ENCODE measurements at places on chromosomes 1 and 21.

DNA sequence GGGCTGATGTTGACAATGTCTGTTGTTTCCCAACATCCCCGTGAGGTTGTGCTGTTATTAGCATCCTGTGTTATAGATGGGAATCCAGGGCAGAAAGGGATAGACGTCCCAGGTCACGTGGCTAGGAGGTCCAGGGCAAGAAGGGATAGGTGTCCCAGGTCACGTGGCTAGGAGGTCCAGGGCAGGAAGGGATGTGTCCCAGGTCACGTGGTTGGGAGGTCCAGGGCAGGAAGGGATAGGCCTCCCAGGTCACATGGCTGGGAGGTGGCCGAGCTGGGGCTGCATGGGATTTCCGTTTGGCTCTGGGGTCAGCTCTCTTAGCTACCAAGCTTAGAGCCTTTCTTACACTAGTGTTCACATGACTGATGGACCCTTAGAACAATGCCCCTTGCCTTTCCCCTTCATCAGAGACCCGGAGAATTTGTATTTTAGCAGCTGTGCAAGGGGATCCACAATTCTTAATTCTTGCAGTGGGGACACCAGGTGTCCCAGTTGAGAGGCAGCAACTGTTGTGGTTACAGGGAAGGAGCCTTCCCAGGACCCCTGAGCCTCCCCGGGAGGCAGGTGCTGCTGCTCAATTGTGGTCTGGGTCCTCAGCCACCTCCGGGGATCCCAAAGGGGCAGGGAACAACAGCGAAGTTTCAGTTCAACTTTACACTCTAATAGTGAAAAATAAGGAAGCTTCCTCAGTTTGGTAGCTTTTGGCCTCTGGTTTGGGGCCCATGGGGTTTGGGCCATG lies 69.2 kb downstream of the UMODL1 start:
- no peak for DNase-seq

DNA sequence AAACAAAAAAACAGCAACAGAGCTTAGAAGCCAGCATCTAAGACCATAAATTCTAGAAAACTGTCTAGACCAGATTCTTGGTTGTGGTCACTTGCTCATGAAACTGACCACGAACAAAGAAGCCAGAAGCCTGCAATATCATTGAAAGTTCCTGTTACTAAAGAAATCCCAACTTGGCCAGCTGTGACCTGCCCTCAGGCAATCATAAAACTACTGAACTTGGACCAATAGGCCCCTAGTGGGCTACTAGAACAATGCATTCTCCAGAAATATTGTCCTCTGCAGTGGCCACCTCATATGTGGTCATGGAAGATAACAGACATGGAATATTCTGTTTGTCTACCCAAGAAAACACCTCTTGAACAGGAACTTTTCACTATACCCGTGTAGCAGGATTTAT lies 87.7 kb downstream of the SPATA17 start:
- no peak for DNase-seq

GRCh38 chr21:32545948-32546441 lies 39.3 kb downstream of the TCP10L start:
- DNase-seq, result no peak

DNA sequence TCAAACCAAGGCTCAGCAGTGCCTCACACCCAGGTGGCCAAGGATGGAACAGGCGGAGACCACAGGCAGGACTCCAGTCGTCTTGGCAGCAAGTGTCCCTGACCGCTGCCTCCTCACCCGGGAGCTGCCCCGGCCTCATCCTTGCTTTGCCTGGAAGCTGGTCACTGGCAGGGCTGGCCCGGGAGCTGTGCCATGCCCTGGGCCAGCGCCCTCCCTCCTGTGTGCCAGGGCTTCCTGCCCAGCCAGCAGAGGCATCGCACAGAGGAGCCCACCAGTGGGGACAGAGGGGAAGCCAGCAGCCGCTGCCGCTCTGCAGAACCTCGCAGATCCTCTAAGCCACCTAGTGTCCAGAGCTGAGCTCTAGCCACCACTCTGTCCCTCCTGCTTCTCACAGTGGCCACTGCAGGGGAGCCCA lies 7.8 kb downstream of the CASZ1 start:
- DNase-seq, result no peak

- no peak for DNase-seq
Observed at GRCh38 chr1:217889401-217889800, 258.3 kb downstream of the SPATA17 start.

GRCh38 chr1:7009741-7010525 lies 224.7 kb downstream of the CAMTA1 start:
- no peak for DNase-seq

- peak; percentile 77 for DNase-seq
Observed at GRCh38 chr1:150259758-150260669, 2.4 kb downstream of the CA14 start.

DNA sequence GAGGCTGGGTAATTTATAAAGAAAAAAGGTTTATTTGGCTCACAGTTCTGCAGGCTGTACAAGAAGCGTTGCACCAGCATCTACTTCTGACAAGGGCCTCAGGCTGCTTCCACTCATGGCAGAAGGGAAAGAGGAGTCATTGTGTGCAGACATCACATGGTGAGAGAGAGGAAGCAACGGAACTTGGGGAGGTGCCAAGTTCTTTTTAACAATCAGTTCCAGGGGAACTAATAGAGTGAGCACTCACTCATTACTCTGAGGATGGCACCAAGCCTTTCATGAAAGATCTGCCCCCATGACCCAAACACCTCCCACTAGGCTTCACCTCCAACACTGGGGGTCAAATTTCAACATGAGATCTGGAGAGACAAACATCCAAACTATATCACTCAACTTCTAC lies 77.2 kb downstream of the DDAH1 start:
- DNase-seq, result no peak

DNA sequence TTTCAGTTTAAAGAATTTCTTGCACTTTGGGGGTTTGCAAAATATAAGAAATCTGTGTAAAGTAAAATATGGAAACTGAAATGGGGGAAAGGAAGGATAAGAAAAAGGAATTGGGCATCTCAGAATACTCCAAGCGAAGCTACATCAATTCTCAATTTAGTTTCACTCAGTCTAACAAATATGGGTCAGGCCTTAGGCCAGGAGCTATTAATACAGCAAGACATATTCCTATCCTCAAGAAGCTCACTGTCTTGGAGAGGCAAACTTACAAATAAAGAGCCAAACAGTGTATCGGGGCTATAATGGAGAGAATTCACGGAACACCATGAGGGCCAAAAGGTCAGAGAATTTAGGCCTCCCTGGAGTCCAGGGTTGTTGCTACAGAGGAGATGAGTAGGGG lies 43.0 kb upstream of the CCDC190 start:
- DNase-seq, result no peak

- DNase-seq, result no peak
Observed at GRCh38 chr21:36627242-36627641, 71.7 kb upstream of the SIM2 start.

GRCh38 chr21:29822064-29822463 lies 117.7 kb downstream of the GRIK1 start:
- DNase-seq, result no peak

GRCh38 chr1:26991310-26992116 lies 2.0 kb upstream of the TRNP1 start:
- DNase-seq, result no peak

DNA sequence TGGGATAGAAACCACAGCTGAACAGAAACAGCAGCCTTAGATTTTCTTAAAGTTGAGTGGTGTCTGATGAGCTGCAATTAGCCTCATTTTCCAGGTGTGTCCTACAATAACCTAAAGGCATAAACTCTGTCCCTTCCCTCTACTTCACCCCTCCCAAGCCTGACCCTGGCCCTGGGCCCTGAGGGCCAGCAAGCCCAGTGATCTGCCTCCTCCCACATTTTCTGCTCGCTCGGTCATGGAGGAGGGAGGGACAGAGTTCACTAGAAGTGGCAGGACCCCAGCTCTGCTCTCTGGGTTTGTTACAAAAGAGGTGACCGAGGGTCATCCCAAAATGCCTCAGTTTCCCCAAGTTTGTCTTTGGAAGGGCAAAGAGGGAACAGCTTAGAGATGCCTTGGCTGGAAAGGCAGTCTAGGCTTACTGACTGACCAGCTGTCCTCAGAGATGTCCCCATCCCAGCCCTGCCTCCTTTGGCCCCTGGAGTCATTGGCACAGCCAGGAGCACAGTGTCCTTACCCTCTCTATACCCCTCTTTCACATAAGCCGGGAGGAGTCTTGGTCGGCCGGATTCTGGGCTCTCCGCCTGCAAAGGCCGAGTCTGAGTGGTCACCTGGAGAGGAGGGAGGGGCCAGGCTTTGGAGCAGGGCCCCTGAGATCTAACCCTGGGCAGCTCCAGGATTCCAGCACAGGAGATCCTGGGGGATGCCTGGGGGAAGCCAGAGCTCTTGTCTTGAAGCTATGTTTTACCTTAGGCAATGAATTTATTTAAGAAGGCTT lies 172.7 kb downstream of the PTPRU start:
- DNase-seq, result no peak

All from NCI-H510A (cell line).